ENCODE measurements at places on chromosomes 4 and X.
A peak's percentile ranks its signal among the peaks of the same experiment; 100 is the strongest.

- no peak for DNase-seq
Measured at GRCh38 chr4:118226311-118227010, 126.3 kb downstream of the PRSS12 start.

- DNase-seq = no peak
Measured at GRCh38 chr4:70676554-70677090, 10.3 kb upstream of the JCHAIN start.

GRCh38 chrX:22173966-22174365 is 98.7 kb upstream of the CBLL2 start:
- DNase-seq = no peak

- peak; percentile 77 for DNase-seq
Measured at GRCh38 chr4:55395529-55396307, at the start of gene TMEM165. TSS of gene TMEM165 (plus strand) at chr4:55395957. CDS start at chr4:55396190, 233 bp downstream.

DNA sequence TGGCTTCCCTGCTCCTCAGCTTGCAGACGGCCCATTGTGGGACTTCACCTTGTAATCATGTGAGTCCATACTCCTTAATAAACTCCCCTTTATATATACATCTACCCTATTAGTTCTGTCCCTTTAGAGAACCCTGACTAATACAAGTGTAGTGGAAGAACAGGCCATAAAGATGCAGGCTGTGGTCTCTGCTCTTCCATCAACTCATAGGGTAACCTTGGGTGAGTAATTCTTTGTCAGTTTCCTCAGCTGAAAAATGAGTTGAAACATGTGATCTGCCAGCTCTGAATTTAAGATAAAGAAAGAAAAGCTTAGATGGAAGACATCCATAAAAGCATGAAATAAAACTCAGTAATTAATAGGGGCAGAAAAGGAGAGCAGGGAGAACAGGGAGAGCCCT is 103.6 kb downstream of the ENOX2 start:
- DNase-seq = peak; percentile 40

- DNase-seq = peak; percentile 59
Measured at GRCh38 chr4:74618659-74619058, 173.7 kb downstream of the AREG start.

- no peak for DNase-seq
Measured at GRCh38 chr4:82747686-82748575, 50.7 kb downstream of the SCD5 start.

DNA sequence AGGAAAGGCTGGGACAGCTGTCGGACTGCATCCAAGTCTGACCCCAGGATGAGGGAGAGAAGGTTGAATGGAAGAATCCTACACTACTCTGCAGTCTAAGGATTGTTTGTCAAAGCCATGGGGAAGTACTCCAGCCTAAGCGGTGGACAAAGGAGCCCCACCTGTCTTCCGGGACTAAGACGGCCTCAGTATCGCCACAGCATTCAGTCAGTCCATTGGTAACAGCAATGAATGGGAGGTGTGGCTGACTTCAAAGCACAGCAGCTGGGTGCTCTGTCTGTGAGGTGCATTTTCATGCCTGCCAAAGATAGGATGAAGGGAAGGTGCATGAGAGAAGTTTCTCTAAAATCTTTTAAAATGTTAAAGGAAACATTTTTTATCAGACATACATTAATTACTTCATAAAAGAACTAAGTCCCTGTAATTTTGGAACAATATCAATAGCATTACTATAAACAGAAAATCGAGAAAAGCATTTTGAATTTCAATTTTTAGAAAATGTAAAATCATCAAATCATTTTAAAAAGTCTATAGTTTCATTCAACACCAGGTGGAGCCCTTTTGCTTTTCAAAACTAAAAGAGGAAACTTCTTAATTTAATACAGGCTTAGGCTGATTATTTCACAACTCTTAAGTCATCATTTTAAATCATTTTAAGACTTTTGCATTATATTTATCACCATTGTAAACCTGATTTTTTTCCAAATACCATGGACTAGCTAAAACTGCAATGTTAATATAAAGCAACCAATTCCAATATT is 27.6 kb upstream of the INTU start:
- DNase-seq = peak; percentile 34

DNA sequence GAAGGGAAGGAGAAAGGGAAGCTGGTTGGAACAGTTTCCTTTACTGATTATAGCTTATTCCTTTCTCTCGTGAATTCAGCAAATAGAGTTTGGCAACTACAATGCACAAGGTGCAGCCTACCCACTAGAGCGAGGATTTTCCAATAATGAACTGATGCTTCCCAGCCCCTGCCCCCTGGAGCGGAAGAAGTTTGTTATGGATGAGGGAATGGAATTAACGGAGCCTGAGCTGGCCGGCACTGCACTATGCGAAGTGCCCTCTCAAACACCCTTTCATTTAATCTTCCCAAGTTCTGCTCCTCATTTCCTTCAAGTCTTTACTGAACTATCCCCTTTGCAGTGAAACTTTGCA is 42.5 kb upstream of the CBR4 start:
- DNase-seq = no peak

GRCh38 chr4:79831119-79831528 is 241.9 kb downstream of the ANTXR2 start:
- DNase-seq = no peak

DNA sequence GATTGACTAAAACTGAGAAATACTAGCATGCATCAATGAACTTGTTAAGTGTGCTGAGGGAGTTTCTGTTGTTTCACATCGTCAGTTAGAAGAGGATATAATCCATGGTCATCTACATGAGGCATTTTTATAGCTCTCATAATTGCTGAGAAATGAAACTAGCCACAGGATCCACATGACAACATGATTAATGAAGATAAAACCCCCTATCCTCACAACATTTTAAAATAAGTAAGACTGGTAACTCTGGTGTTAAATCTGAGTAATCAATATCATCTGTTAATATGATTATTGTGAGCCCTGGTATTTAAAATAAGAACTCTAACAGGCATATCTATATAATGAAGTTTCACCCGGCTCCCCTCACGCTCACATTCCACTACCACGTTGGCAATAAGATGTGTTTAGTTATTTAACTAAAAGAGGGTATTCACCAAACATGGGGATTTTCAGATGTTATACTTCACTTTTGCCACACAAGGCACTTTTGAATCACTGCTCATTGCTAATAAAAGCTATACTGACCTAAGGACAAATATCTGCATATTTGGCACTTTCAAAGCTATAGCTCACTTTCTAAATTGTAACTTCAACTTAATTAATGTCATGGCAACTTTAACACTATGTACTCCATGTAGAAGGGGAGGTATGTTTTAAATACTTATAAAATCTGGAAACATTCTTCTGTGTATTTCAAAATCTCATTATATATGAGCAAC is 6.7 kb downstream of the UNC5C start:
- no peak for DNase-seq

- DNase-seq = no peak
Measured at GRCh38 chr4:184978211-184978610, 40.1 kb upstream of the HELT start.

DNA sequence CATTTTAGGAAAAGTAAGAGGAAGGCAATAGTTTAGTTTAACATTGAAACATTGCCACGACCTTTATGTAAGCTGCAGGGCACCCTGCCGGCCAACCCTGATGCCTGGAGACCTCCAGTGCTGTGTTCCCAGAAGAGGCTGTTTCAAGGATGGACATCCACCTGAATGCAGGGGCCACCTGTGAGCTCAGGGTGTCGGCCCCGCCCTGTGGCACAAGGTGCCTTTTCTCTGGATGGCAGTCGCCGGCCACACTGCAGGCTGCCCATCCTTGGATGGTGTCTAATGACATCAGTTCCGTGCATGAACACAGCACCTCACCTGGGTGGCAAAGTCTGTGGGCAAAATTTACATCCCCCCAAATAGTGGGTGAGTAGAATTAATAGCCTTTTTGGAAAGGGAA is 180.0 kb downstream of the AFAP1 start:
- DNase-seq = no peak

DNA sequence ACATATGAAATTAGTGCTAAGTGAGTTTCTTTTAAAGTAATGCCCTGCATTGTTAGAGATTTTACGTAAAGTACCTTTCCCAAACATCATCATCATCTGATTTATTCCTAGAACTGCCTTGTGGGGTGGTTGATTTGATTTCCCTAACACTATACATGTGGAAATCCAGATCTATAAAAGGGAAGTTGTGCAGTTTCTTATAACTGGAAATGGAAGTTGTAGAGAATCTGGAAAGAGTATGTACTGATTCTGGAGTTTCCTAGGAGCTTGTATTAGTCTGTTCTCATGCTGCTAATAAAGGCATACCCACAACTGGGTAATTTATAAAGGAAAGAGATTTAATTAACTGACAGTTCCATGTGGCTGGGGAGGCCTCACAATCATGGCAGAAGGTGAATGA is 47.9 kb downstream of the BMP2K start:
- no peak for DNase-seq

- DNase-seq = peak; percentile 65
Measured at GRCh38 chr4:140861359-140862176, 105.4 kb upstream of the TBC1D9 start.

All from kidney capillary endothelial cell (primary cell).